ENCODE measurements at places on chromosomes 2 and 18.

- DNase-seq, result no peak
These were observed 27.7 kb downstream of the SH3BP4 start for GRCh38 chr2:234979204-234980167.

GRCh38 chr18:44715245-44715644, 34.6 kb downstream of the SETBP1 start:
- DNase-seq, result no peak

GRCh38 chr18:240175-240574, 27.7 kb downstream of the THOC1 start:
- no peak for DNase-seq

- no peak for DNase-seq
These were observed 17.3 kb upstream of the EPC2 start for GRCh38 chr2:148627224-148627623.

DNA sequence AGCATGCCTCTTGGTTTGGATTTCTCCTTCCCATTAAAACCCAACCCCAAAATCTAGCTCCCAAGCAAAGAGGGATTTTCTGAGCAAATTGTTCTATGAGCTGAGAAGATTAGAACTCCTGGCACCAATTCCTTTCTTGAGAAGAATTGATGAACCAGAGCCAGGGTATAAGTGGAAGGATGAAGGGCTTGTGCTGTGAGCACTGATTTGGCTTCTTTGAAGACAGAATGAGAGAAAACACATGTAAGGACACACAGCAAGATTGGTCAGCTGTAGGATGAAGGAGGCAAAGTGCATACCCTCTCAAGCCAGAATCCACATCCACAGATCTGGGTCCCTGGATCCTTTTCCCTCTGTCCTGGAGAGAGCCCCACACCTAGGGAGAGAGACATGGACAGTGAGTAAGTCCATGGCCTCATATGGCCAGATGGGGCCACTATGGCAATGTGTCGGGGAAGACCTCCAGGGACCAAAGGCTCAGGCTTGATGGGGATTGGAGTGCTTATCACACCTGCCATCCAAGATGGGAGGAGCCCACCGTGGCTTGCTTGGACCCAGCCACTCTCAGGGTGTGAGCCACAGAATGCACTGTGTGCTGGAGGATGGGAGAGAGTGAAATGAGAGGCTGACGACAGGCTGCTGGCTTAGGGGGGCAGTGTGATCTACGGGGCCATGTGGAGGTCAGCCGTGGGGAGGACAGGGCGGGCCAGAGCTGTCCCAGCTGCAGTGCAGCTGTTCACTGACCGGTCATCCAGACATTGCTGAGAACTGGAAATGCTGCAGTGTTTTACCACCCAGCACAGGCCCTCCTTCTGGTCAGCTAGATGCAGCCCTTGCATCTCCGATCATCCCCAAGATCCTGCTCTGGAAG, 339.8 kb downstream of the CYP26B1 start:
- DNase-seq, result no peak

- no peak for DNase-seq
These were observed 10.6 kb downstream of the DNAJB2 start for GRCh38 chr2:219289537-219290361.

GRCh38 chr2:48026865-48027264, 120.6 kb upstream of the FBXO11 start:
- DNase-seq, result no peak
